HT-29 (cell line): ENCODE measurements at places on chromosomes 6 and 20. TPM values are rescaled to one million over a fixed set of nuclear protein-coding genes. Genes with fewer than 3 reads are reported as not detected.

DNA sequence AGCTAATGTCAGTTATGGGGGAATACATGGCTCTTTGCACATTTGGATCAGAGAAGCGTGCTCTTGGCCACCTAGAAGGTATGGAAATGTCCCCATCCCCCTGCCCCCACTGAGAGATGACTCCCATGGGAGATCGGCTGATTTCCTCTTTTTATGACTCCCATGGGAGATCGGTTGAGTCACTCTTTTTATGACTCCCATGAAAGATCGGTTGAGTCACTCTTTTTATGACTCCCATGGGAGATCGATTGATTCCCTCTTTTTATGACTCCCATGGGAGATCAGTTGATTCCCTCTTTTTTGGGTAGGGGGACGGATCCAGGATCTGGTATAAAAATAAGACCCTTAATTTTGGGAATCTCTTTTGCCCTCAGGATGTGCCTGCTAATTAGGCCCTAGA lies 10.3 kb upstream of the TAAR9 start:
- peak; percentile 69 for DNase-seq

DNA sequence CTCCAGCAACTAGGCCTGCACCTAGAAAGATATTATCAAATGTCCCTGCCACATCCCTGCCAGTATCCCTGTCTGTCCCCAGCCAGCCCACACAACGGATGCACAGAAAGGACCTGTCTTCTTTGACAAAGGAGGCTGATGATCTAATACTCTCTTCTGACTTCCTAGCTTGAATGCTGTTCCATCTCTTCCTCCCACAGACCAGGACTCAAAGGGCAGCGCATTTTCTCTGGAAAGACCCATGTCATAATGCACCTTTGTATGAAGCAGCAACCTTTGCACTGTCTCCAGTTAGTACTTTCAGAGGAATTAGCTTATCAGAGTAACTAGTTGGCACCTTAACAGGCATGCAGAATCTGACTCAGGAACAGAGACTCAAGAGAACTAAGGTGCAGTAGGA lies 53.3 kb upstream of the TAF8 start:
- DNase-seq = no peak

GRCh38 chr20:25030649-25031207 lies 27.2 kb downstream of the ACSS1 start:
- no peak for DNase-seq

- DNase-seq = no peak
Measured at GRCh38 chr6:17630511-17631073, 30.5 kb downstream of the FAM8A1 start.

DNA sequence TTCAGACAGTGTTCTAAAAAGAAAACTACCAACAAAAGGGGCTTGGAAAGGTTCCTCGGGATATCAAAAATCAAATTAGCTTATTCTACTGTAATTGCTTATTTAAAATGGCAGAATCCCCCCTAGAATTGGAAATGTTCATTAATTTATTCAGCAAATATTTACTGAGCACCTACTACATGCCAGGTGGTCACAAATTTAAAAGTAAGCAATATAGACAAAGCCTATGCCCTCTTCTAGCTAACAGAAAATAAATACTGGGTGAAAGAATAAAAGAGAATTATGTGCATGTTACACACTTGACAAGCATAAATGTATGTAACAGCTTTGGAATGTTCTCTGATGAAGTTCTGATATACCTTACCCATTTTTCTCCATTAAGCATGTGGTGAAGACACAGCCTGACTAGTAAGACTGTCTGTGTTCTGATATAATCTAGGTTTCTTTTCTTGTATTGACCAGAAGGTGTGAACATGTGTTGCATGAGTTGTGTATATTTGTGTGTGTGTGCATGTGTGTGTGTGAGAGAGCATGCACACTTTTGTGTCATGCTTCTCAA lies 606.7 kb upstream of the CITED2 start:
- no peak for DNase-seq

DNA sequence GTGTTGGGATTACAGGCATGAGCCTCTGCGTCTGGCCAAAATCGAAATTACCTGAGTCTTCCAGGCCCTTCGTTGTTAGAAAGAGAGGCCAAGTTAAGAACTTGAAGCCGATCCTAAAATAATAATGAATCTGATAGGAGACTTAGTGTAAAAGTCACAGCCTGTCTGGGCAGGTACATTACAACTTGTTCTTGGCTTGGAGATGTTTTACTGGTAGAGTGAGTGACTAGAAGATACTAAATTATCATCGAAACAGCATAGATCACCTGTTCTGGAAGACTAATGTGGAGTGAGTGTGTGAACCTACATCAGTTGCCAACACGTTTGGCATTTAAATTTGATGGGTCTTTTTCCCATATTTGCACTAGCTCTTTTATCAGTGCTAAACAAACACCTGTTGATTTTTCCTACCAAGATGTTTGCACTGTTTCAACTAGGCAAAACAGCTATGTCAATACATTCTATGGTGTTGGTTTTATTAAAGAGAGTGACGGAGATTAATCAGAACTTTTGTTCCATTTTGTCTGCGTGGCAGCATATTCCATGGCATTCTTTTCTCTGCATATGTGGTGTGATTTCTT lies 4.6 kb upstream of the TMEM217 start:
- DNase-seq = no peak

DNA sequence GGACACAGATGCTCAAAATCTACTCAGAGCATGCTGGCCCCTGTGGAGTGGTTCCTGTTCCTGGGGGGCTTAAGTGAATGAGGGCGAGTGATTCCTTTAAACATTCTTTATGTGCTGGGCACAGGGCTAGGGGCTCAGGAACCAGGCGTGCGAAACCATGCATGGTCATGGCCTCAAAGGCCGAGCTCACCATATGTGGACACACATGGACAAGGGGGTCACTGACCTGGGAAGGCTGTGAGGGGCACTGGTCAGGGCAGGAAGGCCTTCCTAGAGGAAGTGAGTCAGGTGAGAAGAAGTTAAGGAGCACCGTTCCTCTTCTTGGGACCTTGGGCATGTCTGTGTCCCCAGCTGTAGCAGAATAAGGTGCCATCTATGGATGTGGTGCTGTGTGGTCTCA lies 74.6 kb upstream of the BHLHE23 start:
- no peak for DNase-seq

The CTAGE9 gene
- not detected in 2 replicates for total RNA-seq

- peak; percentile 49 for DNase-seq
Measured at GRCh38 chr6:7236306-7237209, 76.4 kb downstream of the SSR1 start.

DNA sequence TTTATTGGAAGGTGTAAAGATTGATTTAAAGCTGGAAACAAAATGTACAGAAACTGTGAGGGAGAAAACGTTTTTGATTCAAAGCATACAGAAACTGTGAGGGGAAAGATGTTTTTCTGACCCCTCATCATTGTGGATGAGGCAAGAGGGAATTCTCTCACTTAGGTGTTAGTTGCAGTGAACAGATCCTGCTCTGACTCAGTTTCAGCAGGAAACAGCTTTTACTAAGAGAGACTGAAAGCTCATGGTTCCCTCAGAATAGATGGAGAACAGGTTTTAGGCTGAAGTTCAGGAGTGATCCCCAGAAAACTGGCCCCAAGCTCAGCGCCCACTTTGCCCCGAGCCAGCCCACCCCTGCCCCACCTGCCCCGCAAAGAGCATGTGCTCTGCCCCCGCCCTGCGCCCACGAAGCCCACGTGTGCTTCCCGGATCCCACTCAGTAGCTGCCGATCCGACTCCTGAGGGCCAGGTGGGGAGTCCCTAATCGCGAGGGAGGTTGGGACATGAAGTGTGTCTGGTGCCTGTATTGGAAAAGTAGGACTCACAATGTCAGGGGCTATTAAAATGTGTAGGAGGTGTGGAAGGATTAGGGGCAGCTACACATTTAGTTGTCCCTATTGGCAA lies 41.2 kb downstream of the DUSP22 start:
- DNase-seq = no peak

DNA sequence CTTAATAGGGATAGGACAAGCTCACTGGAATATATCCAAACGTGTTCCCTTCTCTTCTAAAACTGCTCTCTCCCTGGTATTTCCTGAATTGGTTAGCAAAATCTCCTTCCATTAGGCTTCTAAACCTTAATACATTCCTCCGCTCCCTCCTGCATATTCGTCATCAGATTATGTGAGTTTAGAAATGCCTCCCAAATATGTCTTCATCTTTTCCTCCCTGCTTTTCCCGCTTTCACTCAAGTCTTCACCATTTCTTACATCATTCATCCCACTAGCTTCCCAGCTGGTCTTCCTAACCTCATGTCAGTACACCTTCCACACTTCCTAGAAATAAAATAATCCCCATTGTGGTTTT lies 26.9 kb downstream of the SLC22A16 start:
- no peak for DNase-seq

GRCh38 chr6:168865-169455 lies 123.3 kb upstream of the DUSP22 start:
- peak; percentile 44 for DNase-seq

GRCh38 chr6:17159240-17159639 lies 57.4 kb downstream of the STMND1 start:
- DNase-seq = no peak

DNA sequence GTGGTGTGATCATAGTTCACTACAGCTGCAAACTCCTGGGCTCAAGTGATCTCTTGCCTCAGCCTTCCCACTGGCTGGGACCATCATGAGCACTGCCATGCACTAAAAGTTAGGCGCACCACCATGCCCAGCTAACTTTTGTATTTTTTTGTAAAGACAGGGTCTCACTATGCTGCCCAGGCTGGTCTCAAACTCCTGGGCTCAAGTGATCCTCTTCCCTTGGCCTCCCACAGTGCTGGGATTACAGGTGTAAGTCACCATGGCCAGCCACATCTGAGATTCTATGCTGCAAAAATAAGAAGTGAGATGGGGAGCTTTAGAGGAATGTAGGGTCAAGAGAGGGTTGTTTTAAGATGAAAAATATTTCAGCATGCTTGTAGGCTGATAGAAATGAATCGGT lies 1.5 kb upstream of the FAM83D start:
- no peak for DNase-seq

DNA sequence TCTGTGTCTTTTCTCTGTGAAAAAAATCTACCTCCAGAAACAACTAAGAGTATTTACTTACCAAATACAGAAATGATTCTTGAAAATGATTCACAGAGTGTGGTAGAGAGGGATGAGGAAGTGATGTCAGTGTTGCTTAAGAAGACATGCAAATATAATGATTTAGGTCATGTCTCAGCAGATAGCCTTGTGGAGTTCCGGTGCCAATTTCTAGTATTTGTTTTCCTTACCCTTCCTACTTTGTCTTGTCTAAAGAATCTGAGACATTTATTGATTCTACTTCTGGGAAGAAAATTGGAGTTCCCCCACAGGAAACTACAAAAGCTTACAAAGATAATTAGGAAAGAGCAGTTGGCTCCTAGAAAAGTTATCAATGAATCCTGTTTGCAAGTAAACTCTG lies 68.8 kb downstream of the GJA1 start:
- no peak for DNase-seq

The COL9A1 gene
- not detected in 2 replicates for total RNA-seq

DNA sequence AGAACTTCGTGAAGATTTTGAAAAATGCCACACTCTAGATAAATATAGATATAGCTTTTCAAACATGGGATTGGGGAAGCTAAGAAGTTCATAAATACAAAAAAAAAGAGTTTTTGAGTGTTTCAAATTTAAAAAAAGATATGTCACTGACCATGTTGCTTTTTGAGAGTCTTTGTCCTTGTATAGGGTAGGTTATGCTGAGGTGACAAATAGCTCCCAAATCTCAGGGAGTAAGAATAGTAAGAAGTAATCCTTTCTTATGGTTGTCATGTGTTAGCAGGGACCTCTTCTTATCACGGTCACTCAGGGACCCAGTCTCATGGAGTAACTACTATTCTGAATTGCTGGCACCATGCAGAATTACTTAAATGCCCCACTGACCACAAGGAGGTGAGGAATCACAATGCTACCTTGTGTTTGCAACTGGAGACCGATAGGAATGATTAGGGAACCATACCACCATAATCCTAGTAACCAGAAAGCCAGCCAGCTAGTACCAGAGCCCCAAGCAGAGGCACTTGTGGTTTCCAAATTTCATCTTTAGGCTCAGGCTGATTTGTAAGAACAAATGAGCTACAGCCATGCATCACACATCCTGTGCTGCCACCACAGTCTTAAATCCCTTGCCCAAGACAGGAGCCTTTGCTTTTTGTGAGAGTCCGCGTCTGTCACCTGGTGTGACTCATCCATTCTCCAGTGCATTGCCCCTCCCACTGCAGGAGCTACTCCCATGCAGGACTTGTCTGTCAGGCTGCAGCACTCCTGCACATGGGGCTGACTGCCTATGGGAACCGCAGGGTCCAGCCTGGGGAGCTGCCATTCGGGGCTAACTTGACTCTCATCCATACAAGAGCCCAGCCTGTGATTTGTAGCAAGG lies 42.4 kb upstream of the ADGRF4 start:
- DNase-seq = peak; percentile 82

GRCh38 chr20:19249106-19249879 lies 36.9 kb downstream of the SLC24A3 start:
- DNase-seq = peak; percentile 20

DNA sequence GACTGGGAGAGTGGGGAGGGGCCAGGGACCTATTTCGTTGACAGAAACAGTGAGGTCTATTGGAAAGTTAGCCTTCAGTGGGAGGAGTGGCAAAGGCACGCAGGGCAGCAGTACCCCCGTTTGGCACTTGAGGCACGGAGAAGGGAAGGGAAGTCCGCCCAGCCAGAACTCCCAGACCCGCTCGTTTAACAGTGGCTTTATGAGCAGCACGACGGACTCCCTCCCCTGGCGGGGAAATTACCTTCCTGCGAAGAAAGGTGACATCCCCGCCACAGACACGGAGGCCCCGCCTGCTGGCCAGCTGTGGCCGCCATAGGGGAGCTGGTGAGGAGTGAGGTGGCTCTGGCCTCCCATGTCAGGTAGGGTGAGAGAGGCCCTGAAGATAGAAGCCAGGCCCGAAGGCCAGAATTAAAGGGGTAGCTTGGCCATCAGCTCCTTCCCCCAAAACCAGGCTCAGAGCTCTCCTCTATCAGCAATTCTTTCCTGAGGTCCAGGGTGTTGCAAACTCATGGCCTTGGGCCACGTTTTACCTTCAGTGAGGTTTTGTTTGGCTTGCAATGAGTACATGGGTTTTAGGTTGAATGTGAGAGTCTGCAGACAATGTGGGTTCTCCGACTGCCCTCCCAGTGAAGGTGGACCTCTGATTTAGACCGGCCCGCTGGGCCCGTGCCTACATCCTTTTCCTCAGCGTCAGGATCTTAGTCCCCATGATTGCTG lies 123.7 kb downstream of the MRPL14 start:
- DNase-seq = no peak

DNA sequence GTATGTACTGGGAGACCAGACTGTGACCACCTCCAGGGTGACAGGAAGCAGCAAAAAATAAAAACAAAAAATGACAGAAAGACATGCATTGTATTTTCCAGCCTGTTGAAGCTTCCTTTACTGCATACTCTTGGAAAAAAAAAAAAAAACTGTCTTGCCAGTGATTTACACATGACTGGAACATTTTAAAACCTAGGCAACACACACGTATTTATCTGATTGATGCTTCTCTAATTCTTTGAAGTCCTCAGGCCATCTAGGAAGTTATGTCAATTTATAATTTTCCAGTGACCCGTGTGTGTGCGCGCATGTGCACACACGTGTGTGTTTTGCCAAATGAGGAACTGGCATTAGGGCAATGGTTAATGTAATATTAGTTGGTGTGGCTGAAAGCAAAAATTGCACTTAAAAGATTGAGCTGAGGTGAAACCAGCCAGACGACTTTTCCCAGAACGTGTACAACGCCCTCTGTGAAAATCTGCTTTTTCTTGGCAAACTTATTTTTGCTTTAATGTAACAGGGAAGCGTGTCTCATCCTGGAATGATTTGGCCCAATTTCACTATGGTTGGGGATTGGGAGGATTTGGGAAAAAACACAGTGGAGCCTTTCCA lies 315.2 kb downstream of the TFAP2A start:
- DNase-seq = no peak
